ENCODE measurements at places on chromosomes 4 and X.

DNA sequence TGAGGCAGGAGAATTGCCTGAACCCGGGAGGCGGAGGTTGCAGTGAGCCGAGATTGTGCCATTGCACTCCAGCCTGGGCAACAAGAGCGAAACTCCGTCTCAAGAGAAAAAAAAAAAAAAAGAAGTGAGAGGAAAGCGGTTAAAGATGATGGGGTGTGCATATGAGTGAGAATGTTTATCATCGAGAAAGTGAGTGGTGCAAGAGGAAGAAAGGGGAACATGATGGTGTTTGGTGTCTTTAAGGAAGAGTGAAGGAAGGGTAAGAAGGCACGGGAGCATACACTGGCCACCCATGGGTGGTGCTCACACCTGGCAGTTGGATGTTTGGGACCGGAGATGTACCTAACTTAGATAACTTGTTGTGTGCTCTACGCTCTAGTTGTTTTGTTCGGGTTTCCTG, 62.2 kb downstream of the STOX2 start:
- DNase-seq: no peak

DNA sequence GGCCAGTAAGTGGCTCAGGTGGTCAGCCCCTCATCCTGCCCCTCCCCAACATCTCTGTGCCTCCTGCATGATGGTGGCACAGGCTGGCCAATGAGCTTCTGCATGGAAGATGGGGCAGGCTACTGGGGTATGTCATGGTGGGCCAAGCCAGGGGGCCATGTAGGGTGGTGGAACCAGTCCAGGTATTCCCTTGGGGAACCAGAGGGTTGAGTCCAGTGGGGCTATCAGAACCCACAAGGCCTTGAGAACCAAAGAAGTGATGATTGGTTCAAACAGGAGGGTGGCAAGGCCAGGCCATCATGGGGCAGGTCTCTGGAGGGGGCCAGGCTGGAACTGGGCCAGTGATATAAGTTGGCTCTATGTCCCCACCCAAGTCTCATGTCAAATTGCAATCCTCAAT, 18.8 kb upstream of the PPP2R2C start:
- no peak for DNase-seq

- DNase-seq: no peak
These were observed 42.3 kb downstream of the ATRX start for GRCh38 chrX:77743720-77744119.

- DNase-seq: no peak
These were observed 32.4 kb downstream of the SMPX start for GRCh38 chrX:21725496-21725895.

DNA sequence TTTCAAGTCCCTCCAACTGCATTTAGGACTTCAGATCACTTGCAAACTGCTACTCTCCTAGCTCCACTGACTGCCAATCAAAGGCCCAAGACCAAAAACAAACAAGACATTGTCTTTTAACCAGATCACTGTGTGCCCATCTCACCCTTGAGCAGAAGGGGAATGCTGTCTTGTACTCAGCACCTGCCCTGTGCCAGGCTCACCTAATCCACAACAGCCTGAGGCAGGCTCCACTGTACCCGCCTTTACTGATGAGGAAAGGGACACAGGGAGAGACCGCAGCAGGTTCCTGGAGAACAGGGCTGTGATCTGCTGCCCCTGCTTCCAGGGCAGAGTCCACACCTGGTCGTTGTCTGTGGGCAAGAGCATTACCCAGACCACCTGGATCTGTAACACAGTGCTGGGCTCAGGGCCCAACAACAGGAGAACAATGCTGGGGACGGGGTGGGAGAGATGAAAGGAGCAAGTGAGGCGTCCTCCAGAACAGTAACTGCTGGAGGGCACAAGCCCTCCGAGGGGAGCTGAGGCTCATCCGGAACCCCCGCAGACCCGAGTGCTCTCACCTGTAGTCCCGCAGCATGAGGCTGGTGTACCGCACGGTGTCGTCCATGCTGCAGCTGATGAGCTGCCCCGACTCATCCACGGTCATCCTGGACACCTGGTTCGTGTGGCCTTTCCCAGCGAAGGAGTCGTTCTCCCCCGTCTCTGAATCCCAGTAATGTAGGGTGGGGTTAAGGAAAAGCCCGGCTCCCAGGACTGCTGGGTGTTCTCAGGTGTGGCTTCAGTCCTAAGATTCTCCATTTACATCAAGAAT, 33.9 kb downstream of the WDR1 start:
- DNase-seq: peak; percentile 18

DNA sequence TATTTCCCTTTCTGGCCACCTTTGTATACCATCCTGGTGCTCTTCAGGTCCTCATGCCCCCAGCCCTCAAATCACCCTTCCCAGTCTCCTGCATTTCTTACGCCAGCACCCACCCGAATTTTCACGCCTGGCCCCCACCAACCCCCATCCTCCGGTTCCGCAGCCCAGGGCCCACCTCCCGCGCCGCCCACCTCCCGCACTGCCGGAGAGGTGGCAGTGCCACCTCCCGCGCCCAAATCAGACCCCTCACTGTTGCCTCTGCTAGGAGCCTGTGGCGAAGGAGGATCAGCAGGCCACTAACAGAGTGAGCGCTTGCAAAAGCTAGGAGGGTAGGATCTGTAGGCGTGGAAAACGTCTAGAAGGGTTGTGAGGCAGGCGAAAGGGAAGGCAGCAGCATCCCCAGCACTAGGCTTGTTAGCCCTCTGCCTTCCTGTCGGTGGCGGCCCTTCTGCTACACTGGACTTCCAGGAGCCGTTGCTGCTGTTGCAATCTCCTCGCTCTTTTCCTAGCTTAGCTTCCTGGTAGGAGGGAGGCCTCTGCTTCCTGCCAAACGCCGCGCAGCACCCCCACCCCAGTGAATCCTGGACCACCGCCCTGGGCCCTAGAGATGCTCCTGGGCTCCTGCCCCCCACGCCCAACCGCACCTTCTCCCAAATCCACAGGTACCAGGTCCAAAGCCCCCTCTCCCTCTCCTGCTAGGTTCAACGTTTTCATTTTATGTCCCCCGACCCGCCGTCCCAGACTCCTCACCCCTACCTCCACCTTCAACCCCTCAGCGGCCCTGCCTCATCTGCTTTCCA, 51.0 kb downstream of the SPIN2B start:
- DNase-seq: no peak

- no peak for DNase-seq
These were observed 43.3 kb downstream of the RHOH start for GRCh38 chr4:40240040-40240653.

DNA sequence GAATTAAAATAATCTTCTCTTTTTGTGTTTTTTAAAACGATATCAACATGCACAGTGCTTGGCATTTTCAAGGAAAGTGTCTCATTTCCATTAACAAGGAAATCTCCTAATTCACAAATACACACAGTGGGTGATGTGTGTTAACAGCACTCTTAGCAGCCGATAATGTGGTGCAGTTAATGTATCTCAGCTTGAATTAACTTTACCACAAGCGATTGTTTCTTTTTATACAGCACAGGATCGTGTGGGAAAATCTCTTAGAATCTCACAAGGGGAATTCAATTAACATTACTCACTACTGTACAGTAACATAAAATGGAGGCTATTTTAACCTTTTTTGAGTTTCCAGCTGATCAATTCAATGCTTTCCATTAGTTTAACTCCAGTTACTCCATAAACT, 1841.9 kb downstream of the STIM2 start:
- no peak for DNase-seq
